Type B pancreatic cell (in vitro differentiated cells): ENCODE measurements at places on chromosomes 16 and 17. TPM values are rescaled to one million over a fixed set of nuclear protein-coding genes. Genes with fewer than 3 reads are reported as not detected.

ANKS4B gene
- 5.2 and 8.9 TPM in 2 replicates for total RNA-seq

PPP1R1B gene
- 1.8 and 3.7 TPM in 2 replicates for total RNA-seq

NPIPB6 gene
- total RNA-seq: 2.0 and 2.2 TPM in 2 replicates

ALDH3A1 gene
- total RNA-seq: 0.24 and 0.77 TPM in 2 replicates

LRRC37A gene
- 2.3 and 3.8 TPM in 2 replicates for total RNA-seq

NHLRC4 gene
- 0.52 and 1.4 TPM in 2 replicates for total RNA-seq

FASN gene
- total RNA-seq: 228 and 326 TPM in 2 replicates

CCDC144A gene
- 0.50 and 0.60 TPM in 2 replicates for total RNA-seq

PMP22 gene
- total RNA-seq: 5.8 and 16.2 TPM in 2 replicates

EFNB3 gene
- total RNA-seq: 11.4 and 79.5 TPM in 2 replicates

CX3CL1 gene
- total RNA-seq: 1.4 and 17.8 TPM in 2 replicates

SOST gene
- 2.0 TPM in 1 of 2 replicates, not detected in the other for total RNA-seq

HOXB13 gene
- 0.59 TPM in 1 of 2 replicates, not detected in the other for total RNA-seq

ANKFN1 gene
- 2.4 and 4.0 TPM in 2 replicates for total RNA-seq

C16orf96 gene
- 0.14 and 0.43 TPM in 2 replicates for total RNA-seq

TNFSF12 gene
- 4.3 and 11.3 TPM in 2 replicates for total RNA-seq

CDK3 gene
- total RNA-seq: 11.5 and 14.1 TPM in 2 replicates

DPEP1 gene
- total RNA-seq: 13.4 and 16.7 TPM in 2 replicates

PRKCB gene
- 0.95 and 10.2 TPM in 2 replicates for total RNA-seq

CAMKK1 gene
- total RNA-seq: 0.83 and 2.7 TPM in 2 replicates

PRSS21 gene
- total RNA-seq: not detected in 2 replicates

CBFA2T3 gene
- 8.9 and 9.4 TPM in 2 replicates for total RNA-seq

DPEP3 gene
- not detected in 2 replicates for total RNA-seq

TAT gene
- total RNA-seq: 0.14 TPM in 1 of 2 replicates, not detected in the other

PRCD gene
- total RNA-seq: 0.33 and 3.3 TPM in 2 replicates

ZACN gene
- total RNA-seq: 0.29 TPM in 1 of 2 replicates, not detected in the other

TBC1D3C gene
- total RNA-seq: not detected in 2 replicates

METRN gene
- total RNA-seq: 37.0 and 97.1 TPM in 2 replicates

TADA2A gene
- total RNA-seq: 26.1 and 28.5 TPM in 2 replicates

AOC2 gene
- 2.7 and 3.4 TPM in 2 replicates for total RNA-seq

HOXB2 gene
- 35.6 and 36.5 TPM in 2 replicates for total RNA-seq

KRTAP9-2 gene
- total RNA-seq: not detected in 2 replicates

RNF43 gene
- total RNA-seq: 14.0 and 21.8 TPM in 2 replicates

FGF11 gene
- 21.8 and 76.0 TPM in 2 replicates for total RNA-seq

PERCC1 gene
- 0.77 and 0.83 TPM in 2 replicates for total RNA-seq

NOXO1 gene
- total RNA-seq: 0.63 and 2.0 TPM in 2 replicates

VASN gene
- total RNA-seq: 9.7 and 29.0 TPM in 2 replicates

CRYBA1 gene
- total RNA-seq: 1.4 TPM in 1 of 2 replicates, not detected in the other

SLC39A11 gene
- 23.2 and 39.9 TPM in 2 replicates for total RNA-seq

UNC119 gene
- total RNA-seq: 40.2 and 52.2 TPM in 2 replicates

ARL6IP1 gene
- total RNA-seq: 170 and 205 TPM in 2 replicates

TVP23A gene
- total RNA-seq: 0.62 and 2.5 TPM in 2 replicates

MYO19 gene
- total RNA-seq: 71.3 and 94.7 TPM in 2 replicates
